Thoracic aorta (tissue), 2 donors: ENCODE measurements at places on chromosomes 3 and 15.
A peak's percentile ranks its signal among the peaks of the same experiment; 100 is the strongest.

DNA sequence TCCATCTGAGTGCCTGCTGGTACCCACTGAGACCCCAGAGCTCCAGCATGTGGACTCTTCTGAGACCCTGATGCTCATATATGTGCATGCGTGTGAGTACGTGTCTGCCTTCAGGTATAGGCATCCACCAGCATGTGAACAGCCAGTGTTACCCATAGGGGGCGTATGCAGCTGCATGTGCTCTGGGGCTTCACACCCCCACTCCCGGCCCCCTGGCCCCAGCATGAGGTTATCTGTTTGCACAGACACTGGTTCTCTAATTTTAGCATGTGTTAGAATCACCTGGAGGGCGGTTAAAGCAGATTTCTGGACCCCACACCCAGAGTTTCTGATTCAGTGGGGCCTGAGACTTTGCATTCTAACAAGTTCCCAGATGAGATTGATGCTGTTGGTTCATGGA lies 824 bp upstream of the CILP start:
- no peak for DNase-seq

- no peak for DNase-seq
Observed at GRCh38 chr3:192570821-192571791, 156.2 kb downstream of the FGF12 start.

GRCh38 chr3:134353831-134354611 lies 20.2 kb downstream of the AMOTL2 start:
- no peak for DNase-seq

GRCh38 chr15:38819387-38819950 lies 254.9 kb upstream of the RASGRP1 start:
- no peak for DNase-seq

DNA sequence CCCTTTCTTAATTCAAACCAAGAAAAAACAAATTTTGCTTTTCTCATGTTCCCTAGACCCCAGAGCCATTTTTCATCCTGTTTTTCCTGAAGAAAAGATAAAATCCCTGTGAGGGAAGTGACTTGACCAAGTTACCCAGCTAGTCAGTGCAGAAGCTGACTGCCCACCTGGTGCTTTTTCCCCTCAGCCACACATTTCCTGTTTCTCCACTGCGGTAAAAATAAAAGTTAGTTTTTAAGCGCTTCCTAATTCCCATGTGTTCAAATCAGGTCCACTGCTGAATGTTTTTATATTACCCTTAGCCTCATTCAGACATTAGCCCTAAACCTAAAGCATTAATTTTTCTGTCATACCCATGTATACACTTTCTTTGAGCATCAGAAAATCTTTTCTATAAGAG lies 26.1 kb downstream of the PPP2R3A start:
- DNase-seq: no peak

DNA sequence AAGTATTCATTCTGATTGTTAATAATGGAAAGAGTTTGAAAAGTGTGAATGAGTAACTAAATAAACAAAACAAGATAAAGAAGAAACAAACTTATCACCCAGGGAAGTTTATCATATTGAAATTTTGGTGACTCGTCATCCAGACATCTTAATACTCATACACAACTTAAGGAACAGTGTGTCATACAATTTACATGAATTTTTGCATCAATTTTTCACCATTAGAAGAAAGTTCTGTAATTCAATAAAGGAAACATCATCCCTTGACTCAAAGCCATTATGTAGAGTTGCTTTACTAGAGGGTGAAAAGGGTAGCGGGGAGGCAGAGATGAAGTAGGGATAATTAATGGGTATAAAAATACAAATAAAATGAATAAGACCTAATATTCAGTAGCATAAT lies 536.2 kb downstream of the GRM7 start:
- no peak for DNase-seq

DNA sequence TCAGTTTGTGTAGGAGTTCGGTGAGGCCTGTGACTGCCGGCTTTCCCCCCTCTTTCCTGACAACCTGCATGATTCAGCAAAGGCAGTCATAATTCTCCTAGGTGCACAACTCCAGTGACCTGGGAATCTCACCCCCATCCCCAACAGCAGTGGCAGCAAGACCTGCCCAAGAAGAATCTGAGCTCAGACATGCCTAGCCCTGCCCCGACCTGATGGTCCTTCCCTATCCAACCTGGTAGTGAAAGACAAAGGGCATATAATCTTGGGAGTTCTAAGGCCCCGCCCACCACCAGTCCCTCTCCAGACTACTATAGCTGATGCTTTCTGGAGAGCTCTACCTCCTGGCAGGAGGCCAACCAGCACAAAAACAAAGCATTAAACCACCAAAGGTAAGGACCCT lies 44.2 kb upstream of the ZBED2 start:
- DNase-seq: no peak

- no peak for DNase-seq
Observed at GRCh38 chr3:112818289-112818688, 28.4 kb downstream of the CD200R1L start.

DNA sequence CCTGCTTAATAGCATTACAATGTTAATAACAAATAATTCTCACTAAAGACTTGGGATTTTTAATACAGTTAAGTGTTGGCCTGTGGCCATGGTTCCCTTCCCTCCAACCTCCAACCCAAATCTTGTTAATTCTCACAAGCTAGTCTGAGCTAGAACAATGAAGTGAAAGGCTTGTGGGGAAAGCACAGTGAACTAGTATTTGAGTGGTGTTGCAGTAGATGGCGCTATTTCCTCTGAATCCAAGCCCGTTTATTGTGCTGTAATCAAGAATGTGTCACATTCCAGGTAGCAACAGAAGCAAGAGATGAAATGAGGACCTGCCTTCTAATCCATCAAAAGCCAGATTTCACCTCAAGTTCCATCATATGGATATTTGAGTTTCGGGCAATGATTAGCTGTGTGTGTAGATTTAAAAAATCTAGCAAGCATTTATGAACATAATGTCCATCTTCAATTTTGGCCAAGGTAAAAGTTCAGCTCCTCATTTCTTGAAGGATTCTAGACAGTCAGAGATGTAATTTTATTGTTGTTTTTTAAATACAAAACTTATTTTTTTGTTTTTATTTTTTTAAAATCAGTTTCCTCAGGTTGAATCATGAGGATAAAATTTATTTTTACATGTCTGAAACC lies 160.7 kb downstream of the SQOR start:
- no peak for DNase-seq

- DNase-seq: no peak
Observed at GRCh38 chr3:134675726-134676256, 25.0 kb upstream of the KY start.

DNA sequence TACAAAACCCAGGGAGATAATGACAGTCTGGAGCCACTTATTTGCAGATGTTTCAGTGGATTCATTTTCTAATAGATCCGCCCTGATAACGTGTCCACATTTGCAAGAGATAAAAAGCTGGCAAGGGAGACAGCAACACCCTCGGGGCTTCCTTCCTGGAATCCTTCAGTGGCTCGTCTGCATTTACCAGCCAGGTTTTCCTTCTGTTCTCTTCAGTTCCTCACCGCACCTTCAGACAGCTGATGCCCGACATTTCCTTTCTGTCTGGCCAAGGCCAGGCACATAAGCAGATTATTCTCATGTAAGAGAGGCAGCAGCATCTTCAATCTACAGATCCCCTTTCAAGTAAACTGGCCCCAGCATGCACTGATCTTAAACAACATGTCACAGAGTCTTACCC lies 56.2 kb upstream of the SPATA12 start:
- no peak for DNase-seq

GRCh38 chr15:35305946-35306345 lies 220.9 kb upstream of the NANOGP8 start:
- no peak for DNase-seq

GRCh38 chr3:60774617-60775016 lies 476.6 kb downstream of the FHIT start:
- no peak for DNase-seq

GRCh38 chr15:92405942-92406341 lies 12.3 kb downstream of the ST8SIA2 start:
- DNase-seq: no peak

DNA sequence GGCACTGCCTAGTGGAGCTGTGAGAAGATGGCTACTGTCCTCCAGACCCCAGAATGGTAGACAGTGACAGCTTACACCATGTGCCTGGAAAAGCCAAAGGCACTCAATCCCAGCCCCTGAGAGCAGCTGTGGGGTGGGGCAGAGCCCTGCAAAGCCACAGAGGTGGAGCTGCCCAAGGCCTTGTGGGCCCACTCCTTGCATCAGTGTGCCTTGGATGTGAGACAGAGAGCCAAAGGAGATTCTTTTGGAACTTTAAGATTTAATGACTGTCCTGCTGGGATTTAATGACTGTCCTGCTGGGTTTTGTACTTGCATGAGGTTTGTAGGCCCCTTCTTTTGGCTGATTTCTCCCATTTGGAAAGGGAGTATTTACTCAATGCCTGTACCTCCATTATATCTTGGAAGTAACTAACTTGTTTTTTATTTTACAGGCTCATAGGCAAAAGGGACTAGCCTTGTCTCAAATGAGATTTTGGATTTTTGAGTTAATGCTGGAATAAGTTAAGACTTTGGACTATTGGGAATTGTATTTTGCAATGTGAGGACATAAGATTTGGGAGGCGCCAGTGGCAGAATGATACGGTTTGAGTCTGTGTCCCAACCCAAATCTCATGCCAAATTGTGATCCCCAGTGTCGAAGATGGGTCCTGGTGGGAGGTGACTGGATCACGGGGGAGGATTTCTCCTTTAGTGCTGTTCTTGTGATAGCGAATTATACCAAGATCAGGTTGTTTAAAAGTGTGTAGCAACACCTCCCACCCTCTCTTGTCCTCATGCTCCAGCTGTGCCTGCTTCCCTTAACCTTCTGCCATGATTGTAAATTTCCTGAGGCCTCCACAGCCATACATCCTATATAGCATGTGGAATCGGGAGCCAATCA lies 80.4 kb downstream of the MYO5A start:
- DNase-seq: no peak

GRCh38 chr3:69737392-69737791 lies 1.9 kb upstream of the MITF start:
- DNase-seq: no peak

DNA sequence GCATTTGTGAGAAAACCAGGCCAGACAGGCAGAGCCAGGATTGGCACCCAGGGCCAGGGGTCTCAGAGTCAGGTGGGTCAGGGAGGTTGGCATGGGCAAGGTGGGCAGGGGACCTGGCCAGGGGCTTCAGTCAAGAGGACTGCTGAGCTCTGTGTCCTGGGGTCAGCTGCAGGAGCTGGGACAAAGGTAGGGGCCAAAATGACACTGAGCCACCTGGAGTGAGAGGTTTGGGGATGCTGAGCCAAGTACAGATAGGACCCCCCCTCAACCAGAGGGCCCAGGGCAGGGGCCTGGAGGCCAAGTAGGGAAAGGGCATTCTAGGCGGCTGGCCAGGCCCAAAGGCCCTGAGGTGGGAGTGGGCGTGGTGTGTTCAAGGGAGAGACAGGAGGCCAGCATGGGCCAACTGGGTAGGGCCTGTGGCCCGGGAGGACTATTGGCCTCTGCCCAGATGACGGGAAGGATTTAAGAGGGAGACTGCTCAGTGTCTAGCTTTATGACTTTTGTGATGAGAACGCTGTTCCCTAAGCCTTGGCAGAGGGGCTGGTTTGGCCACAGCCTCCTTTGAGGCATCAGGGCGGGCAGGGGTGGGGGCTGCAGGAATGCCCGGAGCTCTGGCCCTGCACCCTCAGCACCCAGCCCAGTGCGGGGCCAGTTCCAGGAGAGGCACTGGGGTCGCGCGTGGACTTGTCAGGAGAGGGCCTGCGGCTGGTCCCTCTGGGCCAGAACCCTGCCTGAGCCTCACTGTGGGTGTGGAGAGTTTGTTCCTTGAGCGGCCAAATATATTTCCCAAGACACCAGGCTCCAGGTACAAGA lies 3.1 kb downstream of the CFAP100 start:
- no peak for DNase-seq

GRCh38 chr15:83446904-83447709 lies at the start of gene SH3GL3:
Gene SH3GL3 (plus strand): TSS chr15:83447341. CDS start chr15:83447534, 193 bp downstream.
- DNase-seq: peak; percentile 63

- no peak for DNase-seq
Observed at GRCh38 chr3:184259878-184260723, 1.3 kb downstream of the CAMK2N2 start.
